T47D (cell line): ENCODE measurements at places on chromosomes 3 and 15.

- DNase-seq: no peak
Observed at GRCh38 chr3:8882171-8882593, 81.1 kb downstream of the RAD18 start.

DNA sequence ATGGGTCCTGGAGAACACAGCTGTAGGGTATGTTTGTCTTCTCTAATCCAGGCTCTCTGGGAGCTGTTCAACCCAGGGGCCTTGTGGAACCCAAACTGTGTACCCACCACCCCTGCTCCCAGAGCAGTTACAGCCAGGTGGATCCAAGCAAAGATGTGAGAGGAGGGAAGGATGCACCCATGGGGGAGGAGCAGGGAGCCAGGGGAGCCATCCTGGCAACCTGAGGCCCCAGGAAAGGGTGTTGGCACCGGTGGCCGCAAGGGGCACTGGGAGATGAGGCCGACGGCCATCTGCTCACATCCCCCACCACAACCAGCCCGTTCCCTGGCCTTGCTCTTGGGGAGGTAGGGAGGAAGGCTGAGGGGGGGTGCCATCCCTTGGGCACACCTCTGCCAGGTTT is 43.2 kb downstream of the CMTM6 start:
- DNase-seq: no peak

DNA sequence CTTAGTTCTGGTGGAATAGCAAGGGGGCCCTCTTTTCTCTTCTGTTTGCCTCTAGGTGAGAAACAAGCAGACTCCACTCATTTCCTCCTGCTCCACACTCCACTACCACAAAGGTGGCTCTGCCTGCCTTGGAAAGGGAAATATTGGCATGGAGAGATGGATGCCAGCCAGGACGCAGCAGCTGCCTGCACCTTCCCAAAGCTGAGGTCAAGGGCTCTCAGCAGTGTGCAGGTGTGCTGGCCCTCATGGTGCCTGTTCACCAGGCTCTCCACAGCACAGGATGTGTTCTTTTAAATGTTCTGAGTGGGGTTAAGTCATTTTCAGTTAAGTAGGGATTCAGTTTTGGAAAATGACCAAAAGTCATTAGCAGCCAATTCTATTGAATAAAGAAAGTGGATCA is 211.2 kb upstream of the STRIT1 start:
- no peak for DNase-seq

- DNase-seq: no peak
Observed at GRCh38 chr3:24907106-24907505, 412.5 kb upstream of the THRB start.

DNA sequence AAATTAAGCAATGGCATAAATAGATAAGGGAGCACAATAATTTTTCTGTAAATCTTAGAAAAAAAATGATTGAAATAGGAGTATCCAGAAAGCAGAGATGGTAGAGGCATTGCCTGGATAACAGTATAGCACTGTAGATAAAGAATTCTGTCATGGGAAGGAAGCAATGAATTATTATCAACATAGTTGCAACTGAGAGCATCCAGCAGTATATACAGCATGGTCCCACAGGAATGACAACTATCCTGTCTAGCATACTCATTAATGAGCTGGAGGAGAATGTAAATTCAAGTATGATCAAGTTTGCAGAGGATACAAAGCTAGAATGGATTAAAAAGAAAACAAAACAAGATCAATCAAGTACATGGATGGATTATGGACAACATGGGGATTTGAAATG is 90.8 kb downstream of the DPH6 start:
- DNase-seq: no peak

- DNase-seq: no peak
Observed at GRCh38 chr15:50418041-50418583, 6.1 kb upstream of the USP8 start.
